ENCODE measurements at places on chromosomes 3 and 15.

DNA sequence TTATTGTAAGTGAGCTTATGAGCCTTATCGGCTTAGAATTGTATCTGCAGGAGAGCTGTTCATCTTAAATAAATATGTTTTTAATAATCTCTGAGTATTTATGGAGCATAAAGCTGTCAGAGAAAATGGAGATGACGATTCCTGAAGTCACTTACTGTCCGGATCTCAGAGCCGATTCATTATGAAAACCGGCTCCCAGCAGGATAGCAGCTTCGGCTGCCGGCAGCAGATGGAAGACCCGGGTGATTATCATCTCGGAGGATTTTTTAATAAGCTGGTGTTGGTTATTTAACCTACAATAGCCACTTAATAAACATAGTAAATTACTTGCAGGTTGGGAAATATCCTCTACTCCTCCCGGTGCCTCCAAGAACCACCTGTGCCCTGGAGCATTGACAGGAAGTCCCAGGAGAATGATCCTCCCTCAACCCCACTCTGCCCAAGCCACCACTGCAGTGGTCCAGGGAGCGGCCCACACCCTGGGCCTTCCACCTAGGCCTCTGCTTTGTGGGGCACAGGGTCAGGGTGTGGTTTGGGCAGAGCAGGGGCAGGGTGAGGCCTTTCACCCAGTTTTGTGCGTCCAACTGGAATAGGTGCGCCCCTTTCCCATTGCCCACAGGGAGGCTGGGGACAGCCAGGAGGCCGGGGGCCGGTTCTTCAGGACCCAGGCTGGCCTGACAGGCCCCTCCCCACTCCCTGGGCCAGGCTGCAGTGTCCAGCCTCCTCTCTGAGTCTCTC lies 42.2 kb upstream of the PRR23E start:
- no peak for DNase-seq

DNA sequence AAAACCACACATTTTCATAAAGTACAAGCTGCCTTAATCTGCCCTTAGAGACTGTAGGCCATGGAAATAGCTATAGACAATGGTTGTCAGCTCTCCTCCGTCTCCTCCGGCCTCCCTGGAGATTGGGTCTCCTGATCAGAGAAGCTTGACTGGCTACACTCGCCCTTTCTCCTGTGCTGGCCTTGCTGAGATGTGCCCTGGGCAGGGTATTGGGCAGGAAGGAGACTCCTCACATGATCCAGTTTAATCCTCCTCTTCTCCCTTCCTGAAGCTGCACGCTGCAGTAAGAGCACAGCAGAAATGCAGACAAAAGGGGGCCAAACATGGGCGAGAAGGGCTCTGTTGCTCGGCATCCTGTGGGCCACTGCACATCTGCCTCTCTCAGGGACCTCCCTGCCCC lies at the start of gene SLC24A5:
Gene SLC24A5, plus strand, starts transcription at position 246 of the 400 bp plus-strand sequence. Its CDS starts 55 bp downstream, at position 301.
- no peak for DNase-seq

DNA sequence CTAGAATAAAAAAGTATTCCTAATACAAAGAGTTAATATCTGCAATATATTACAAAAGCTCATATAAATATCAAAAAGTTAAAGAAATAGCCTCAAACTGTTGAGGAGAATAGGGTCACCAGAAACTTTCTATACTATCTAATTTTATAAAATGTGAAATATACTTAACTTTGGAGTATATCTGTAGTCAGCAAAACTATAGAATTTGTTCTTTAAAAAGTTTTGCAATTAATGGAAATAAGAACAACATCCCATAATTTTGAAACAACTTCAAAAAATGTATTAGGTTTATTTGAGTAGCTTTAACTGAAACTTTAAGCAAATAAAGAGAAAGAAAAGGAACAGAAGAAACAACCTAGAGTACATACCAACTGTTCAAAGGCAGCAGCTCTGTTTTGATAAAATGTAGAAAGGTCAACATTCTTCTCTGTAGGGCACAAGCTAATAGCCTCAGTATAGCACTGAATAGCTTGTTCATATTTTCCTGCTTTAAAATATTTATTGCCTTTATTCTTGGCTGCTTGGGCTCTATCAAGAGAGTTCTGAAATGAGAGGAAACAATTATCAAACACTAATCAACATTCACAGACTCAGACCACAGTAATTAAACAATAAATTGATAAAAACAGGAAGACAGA lies 14.3 kb downstream of the TOMM70 start:
- no peak for DNase-seq

- peak; percentile 20 for DNase-seq
Measured at GRCh38 chr15:85800478-85801123, 5.9 kb upstream of the KLHL25 start.

GRCh38 chr3:31713816-31714215 lies 181.1 kb downstream of the STT3B start:
- DNase-seq, result no peak

- peak; percentile 65 for DNase-seq
Measured at GRCh38 chr15:38991126-38991525, 426.5 kb upstream of the RASGRP1 start.

Data from fibroblast of skin of abdomen (primary cell).